ENCODE measurements at places on chromosomes 7 and 10. TPM values are rescaled to one million over a fixed set of nuclear protein-coding genes. Genes with fewer than 3 reads are reported as not detected.

- no peak for DNase-seq
These were observed 26.9 kb downstream of the BMPER start for GRCh38 chr7:33932221-33932620.

- DNase-seq, result no peak
These were observed 67.3 kb upstream of the NPY start for GRCh38 chr7:24216576-24217125.

DNA sequence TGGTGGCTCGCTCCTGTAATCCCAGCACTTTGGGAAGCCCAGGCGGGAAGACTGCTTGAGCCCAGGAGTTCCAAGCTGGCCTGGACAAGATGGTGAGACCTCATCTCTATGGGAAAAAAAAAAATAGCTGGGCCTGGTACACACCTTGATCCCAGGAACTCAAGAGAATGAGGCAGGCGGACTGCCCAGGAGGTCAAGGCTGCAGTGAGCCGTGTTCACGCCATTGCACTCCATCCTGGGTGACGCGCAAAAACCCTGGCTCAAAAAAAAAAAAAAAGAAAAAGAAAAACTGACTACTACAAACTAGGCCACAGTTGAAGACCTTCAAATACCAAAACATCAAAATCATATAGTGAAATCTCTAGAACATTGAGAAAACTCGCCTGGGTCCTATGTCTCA, 3.9 kb downstream of the BRAT1 start:
- no peak for DNase-seq

ZFAND4 gene
- 16.2 TPM for polyA plus RNA-seq

- DNase-seq, result no peak
These were observed 128.4 kb downstream of the DNAJB6 start for GRCh38 chr7:157464971-157465886.

- DNase-seq, result no peak
These were observed 36.2 kb downstream of the HTR5A start for GRCh38 chr7:155106356-155106755.

DNA sequence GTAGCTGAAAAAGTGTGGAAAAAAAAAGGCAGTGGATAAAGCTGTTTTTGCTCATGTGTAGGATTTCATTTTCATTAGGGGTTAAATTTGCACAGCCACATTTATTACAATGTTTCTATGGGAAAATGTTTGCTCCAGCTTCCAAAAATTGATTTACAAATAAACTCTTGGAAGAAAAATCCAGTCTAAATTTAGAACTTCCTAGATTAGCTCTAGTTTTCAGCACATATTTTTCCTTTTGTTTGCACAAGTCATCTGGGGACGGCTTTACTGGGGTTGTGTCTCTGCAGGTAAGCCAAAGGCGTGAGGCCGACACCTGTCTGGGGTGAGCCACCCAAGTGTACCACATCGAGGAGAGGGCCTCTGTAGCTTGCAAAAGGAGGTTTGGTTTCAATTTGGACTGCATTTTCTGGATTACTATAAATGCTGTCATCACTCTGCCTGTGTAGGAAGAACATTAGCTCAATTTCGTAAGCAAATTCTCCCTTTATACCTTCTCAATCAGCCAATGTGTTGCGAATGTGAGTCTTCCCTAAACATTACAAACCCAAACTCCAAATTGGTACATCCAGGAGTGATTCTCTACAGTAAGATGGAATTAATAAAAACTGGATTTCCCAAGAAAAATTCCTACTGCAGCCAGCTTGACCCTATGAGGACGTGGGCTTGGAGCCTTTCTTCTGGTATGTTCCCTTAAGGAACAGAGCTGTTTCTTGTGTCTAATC, 89.5 kb upstream of the ZNF438 start:
- no peak for DNase-seq

GRCh38 chr7:90312745-90313144, 8.4 kb downstream of the FAM237B start:
- no peak for DNase-seq

GRCh38 chr10:131891196-131891928, 9.4 kb upstream of the PPP2R2D start:
- no peak for DNase-seq

DNA sequence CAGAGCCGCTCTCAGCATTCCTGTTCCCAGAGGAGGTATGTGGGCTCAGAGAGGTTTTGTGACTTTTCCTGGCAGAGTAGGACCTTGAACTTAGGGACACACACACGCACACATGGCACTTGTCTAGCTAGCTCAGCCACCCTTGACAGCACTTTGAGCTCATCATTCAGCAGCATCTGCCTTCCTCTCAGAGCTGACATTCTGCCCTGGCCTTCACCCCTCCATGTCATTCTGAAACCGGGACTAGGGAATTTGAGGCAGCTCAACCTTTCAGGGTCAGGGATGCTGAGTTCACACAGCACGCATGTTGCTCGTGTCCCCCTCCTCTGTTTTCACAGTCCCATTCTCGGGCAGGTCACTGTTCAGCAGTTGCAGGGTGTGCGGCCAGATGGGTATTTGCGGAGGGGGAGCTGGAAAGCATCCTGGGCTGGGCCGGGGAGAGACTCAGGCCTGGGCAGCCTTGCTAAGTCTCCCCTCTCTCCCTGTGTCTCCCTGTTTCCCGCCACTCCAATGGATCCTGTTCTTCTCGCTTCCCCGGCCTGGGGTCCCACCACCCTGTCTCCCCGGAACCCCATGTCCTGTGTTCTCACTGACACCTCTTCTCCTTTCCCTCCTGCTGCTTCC, 78.0 kb downstream of the COL13A1 start:
- DNase-seq, result no peak

JAKMIP3 gene
- 0.32 TPM for polyA plus RNA-seq

DNA sequence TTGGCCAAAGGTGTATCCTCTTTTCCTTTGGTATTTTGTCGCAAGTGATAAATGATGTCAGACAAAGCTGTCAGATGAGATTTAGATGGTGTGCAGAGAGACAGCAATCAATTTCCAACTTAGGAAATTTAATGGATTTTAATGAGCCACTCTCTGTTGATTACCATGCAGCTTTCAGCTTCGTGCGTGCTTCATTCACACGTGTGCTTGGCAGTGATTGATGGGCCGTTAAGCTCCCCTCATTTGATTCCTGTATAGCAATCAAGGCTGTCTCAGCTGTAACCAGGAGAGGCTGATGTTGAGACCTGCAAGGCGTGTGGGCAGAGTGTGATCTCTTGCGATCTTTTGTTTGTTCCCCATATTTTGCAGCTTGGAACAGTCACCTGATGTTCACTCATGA, 439.6 kb downstream of the CALN1 start:
- DNase-seq, result no peak

GRCh38 chr7:100682991-100683658, 9.6 kb downstream of the GNB2 start:
- DNase-seq, result no peak

HMX3 gene
- polyA plus RNA-seq, result not detected

DNA sequence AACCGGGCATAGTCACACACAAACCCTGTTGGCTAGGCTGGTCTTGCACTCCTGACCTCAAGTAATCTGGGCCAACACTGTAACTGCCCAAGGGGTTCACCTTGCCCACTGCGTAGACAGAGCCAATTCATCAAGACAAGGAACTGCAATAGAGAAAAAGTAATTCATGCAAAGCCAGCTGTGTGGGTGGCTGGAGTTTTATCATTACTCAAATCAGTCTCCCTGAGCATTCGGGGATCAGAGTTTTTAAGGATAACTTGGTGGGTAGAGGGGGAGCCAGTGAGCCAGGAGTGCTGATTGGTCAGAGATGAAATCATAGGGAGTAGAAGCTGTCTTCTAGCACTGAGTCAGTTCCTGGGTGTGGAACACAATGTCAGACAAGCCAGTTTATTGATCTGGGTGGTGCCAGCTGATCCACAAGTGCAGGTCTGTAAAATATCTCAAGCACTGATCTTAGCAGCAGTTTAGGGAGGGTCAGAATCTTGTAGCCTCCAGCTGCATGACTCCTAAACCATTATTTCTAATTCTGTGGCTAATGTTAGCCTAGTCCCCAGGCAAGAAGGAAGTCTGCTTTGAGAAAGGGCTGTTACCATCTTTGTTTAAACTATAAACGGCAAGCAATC, 15.6 kb upstream of the FXYD4 start:
- no peak for DNase-seq

DNA sequence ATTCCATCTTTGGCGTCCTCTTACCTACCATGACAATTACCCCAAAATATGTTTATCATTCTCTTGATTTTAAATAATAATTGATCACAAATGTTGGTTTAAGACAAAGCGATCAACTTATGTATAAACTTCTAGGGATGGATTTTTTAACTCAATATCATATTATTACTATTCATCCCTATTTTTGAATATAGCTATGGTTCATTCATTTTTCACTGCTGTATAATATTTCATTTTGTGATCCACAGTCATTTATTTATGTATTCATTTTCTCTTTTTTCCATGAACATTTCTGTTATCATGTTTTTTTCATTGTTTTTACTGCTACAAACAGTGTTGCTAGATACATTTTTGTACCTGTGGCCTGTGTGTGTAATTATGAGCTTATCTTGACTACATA, 61.3 kb upstream of the MET start:
- DNase-seq, result no peak

GRCh38 chr10:100570506-100570905, 34.8 kb downstream of the HIF1AN start:
- DNase-seq, result no peak

- no peak for DNase-seq
These were observed 241.5 kb downstream of the CACNB2 start for GRCh38 chr10:18381679-18382078.

- no peak for DNase-seq
These were observed 498.3 kb downstream of the SORCS3 start for GRCh38 chr10:105139363-105139896.

DNA sequence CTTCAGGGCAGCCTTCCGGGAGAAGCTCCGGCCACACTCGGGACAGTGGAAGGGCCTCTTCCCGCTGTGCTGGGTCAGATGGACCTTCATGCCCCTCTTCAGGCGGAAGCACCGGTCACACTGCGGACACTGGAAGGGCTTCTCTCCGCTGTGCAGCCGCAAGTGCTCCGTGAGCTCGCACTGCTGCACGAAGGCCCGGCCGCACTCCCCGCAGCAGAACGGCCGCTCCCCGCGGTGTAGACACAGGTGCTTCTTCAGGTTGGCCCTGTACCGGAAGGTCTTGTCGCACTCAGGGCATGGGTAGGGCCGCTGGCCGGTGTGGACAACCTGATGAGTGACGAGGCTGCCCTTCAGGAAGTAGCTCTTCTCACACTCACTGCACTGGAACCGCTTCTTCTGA, 14.2 kb upstream of the ZNF786 start:
- no peak for DNase-seq

GSDME gene
- 15.3 TPM for polyA plus RNA-seq

GRCh38 chr10:117617086-117617485, 74.5 kb downstream of the EMX2 start:
- no peak for DNase-seq

PRKG1 gene
- 13.4 TPM for polyA plus RNA-seq

- no peak for DNase-seq
These were observed 51.5 kb upstream of the NOBOX start for GRCh38 chr7:144455040-144455404.

INHBA gene
- polyA plus RNA-seq, result 6.1 TPM

ZP3 gene
- 1.6 TPM for polyA plus RNA-seq

CCDC7 gene
- polyA plus RNA-seq, result 5.9 TPM

DNA sequence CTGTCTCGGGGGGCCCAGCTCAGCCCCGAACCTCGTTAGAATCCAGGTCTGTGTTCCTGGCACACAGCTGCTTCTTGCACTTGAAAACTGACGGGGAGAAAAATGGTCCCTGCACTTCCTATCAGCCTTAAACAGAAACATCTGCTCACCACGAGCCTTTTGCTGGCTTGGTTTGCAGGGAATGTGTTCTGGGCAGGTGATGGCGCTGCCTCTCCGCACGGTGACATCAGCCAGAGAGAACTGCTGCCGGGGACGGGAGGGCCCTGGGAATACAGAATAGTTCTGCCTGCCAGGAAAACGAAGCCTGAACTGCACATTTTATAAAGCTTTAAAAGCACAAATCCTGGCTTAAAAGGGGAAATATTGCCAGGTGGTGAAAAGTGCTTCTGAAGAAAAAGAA, 622.5 kb downstream of the TYW1 start:
- DNase-seq, result no peak

TES gene
- 85.6 TPM for polyA plus RNA-seq

KAZALD1 gene
- 13.1 TPM for polyA plus RNA-seq

DNA sequence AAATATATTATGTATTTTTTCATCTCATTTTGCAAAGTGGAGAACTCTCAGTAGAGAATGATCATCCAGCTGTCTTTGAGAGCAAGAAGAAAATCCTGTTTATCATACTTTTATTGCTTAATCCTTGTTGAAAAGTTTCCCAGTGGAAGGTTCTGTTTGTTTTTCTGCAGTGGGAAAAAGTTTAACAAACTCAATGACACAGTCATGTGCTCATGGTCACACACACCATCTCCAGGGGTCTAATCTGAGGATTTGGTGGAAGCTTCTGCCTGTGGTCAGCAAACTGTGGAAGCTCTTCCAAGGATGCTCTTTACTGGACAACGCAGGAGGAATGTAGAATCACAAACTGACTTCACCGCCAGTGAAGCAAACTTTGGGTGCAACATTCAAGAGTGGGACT, 1003.9 kb downstream of the SORCS3 start:
- no peak for DNase-seq

AP4M1 gene
- polyA plus RNA-seq, result 34.0 TPM

DNA sequence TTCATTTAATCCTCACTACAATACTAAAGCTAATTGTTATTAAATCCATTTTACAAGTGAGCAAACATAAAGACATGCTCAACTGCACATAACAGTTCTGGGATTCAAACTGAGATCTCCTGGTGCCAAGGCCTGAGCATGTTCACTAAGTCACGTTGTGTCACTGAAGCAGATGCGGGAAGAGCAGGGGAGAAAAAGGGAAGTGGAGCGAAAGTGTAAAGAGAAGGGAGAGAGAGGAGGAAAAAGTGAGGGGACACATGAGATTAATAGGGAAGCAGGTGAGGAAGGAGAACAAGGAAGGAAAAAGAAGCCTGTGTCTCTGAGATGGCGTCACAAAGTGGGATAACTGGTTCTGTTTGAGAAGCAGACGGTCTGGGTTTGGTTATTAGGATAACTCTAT, 38.9 kb upstream of the KAT6B start:
- no peak for DNase-seq

SUGCT gene
- 14.4 TPM for polyA plus RNA-seq

Data from right renal pelvis (tissue), 4 donors.